SK-N-SH (cell line): ENCODE measurements at places on chromosomes 7 and 10.
A peak's percentile ranks its signal among the peaks of the same experiment; 100 is the strongest.

- no peak for DNase-seq
Measured at GRCh38 chr7:135718219-135718618, 9.8 kb downstream of the SLC13A4 start.

DNA sequence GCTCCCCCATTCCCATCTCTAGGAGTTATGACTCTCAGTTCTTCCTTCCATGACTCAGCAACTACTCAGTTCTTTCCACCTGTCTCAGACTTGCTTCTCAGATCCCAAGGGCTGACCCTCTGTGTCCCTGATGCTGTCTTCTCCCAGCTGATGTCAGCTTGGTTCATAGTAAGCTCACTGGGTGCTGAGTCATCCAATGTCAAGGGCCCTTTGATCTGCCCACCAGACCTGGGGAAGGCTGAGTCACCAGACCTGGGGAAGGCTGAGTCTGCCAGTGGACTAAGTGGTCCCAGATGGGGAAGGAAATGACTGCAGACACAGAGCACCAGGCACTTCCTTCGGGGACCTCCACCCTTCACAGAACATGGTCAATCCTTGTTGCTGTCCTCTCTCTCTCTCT is 76.1 kb upstream of the ZEB1 start:
- DNase-seq, result peak; percentile 20

- DNase-seq, result no peak
Measured at GRCh38 chr10:3668966-3669330, 116.1 kb downstream of the KLF6 start.

GRCh38 chr7:135933509-135934188 is 43.5 kb downstream of the MTPN start:
- DNase-seq, result no peak

- DNase-seq, result no peak
Measured at GRCh38 chr7:43754596-43754995, 3.9 kb upstream of the BLVRA start.

- peak; percentile 3 for DNase-seq
Measured at GRCh38 chr10:106044503-106044902, 1120.0 kb downstream of the SORCS1 start.

- no peak for DNase-seq
Measured at GRCh38 chr10:131126321-131127137, 185.0 kb downstream of the TCERG1L start.

- DNase-seq, result no peak
Measured at GRCh38 chr7:90474284-90475210, 5.1 kb downstream of the PTTG1IP2 start.

DNA sequence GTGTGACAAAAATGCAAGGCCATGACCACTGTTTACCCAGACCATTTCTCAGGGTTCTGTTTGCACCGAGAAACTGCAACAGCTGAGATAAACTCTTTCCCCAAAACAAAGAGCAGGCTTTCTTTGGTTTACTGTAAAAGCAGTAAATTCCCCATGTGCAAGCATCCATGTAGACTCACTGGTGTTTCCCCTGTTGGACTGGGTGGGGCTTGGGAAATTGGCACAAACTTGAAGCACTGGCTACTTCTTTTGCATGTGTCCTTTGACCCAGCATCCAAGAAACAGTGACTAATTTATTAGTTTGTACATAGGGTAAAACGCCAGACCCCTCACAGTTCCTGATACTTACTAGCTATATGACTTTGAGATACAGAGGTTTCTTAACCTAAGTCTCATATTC is 12.3 kb downstream of the IQUB start:
- no peak for DNase-seq

DNA sequence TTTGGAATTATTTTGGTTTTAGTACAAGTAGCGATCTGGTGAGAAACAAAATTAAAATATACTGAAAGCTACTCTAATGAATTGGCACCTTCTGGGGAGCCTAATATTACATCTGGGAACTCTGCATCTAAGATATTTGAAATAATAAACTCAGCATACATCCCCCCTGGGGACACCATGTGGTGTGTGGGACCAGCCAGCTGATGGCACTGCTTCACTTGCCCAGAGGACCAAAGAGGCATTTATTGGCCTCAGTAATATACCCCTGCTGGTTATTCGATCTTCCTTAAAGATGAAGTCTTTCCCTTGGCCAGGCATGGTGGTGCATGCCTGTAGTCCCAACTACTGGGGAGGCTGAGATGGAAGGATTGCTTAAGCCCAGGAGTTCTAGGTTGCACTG is 195.1 kb upstream of the AUTS2 start:
- DNase-seq, result peak; percentile 72

- no peak for DNase-seq
Measured at GRCh38 chr7:88256906-88257305, 37.1 kb upstream of the SRI start.

DNA sequence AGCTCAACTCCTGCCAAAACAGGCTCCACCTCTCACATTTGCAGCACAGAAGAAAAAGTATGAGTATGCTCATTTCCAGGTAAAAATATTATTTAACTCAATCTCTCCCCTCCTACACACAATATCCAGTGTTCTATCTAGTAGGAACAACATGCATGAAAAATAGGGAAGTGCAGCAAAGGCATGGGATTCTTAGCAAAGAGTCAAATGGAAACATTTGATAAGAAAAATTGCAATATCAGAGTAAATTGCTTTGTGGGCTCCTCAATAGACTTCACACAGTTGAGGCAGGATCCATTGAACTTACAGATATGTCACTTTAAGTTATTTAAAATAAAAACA is 150.9 kb downstream of the ANK3 start:
- DNase-seq, result no peak

DNA sequence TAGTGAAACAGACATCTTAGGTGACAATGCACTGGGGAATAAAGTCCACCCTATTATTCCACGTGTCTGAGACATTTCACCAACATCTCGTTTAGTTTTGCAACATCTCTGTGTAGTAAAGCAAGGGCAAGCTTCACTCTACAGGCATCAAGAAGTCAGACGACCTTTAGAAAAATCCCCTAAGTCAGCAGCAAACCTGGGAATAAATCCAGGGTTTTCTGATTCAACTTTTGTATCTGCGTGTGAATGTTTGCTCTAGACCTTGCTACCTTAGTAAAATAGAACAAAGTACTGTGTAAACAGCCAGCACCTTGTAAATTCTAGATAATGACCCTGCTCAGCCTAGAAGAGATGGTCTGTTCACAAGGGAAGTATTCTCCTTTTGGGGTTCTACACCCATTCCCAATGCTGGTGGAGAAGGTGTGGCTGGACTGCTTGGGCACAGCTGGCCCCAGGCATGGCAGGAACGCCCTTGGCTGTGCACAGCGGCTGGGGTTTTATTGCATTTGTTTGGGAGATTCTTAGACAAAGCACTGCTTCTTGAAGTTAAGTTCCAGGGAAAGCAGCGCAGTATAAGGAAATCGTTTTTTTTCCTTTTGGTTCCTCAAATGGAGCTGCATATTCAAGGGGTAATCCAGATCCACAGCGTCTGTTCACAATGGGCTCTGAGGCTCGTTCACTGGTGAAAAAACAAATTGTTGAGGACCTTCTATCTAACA is 38.3 kb upstream of the GALNTL5 start:
- no peak for DNase-seq

GRCh38 chr7:130995252-130996081 is 261.5 kb upstream of the KLF14 start:
- no peak for DNase-seq

GRCh38 chr10:100978121-100978900 is 9.0 kb downstream of the MRPL43 start:
- DNase-seq, result no peak
